ENCODE measurements at places on chromosomes 12 and 14.

- DNase-seq = no peak
These were observed 17.6 kb downstream of the LACRT start for GRCh38 chr12:54616933-54617680.

DNA sequence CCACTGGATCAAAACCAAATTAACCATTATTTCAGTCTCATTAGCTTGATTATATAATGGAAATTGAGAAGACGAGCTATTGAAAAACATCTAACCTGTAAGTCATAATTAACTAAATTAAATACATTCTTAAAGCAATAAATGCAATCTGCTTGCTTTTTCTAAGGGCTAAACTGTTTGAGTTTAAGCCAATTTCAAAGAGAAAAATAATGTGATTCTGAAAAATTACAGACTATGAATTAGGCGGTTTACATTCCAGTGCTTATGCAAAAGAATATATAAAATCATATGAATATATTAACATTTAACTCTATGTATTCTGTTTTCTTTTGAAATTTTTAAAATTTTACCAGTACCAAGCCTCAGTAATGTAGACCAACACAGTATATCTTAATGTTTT is 1349.4 kb downstream of the FSCB start:
- no peak for DNase-seq

GRCh38 chr14:55073856-55074255 is 22.4 kb downstream of the MAPK1IP1L start:
- DNase-seq = peak; percentile 83

DNA sequence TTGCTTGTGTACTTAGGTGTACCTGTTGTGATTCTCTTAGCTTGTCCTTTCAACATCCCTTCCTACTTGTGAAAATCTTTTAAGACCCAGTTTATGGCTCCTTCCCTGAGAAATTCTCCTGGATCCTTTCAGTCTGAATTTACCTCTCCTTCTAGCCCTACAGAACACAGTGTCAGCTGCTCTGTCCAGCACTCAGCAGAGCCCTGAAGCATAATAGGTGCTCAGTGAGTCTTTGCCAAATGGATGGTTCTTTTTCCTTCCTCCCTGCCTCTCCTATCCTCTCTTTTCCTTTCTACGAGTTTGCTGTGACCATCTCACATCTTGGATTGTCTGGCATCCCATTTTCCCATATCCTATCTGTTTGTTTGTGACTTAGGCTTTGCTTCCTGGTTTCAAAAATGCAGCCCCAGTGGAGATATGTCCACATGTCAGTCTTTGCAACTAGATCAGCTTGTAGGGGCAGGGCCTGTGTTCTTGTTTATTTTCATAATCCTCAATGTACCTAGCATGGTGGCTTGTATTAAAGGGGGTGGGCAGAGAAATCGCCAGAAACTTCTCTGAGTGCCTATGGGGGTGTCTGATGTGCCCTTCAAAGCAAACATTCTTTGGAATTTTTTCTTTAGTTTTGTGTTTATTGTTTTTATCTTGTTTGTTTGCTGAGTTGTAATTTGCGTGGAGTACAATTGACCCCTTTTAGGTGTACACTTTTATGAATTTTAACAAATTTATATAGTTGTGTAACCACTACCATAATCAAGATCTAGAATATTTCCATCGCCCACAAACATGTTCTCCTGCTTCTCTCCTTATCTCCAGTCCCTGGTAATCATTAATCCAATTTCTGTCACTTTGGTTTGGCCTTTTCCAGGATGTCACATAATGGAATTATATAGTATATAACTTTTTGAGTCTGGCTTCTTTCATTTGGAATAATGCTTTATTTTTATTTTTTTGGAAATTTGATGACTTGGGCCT is 62.8 kb downstream of the SMOC1 start:
- DNase-seq = no peak

GRCh38 chr12:107544937-107545336 is 140.7 kb upstream of the PWP1 start:
- no peak for DNase-seq

DNA sequence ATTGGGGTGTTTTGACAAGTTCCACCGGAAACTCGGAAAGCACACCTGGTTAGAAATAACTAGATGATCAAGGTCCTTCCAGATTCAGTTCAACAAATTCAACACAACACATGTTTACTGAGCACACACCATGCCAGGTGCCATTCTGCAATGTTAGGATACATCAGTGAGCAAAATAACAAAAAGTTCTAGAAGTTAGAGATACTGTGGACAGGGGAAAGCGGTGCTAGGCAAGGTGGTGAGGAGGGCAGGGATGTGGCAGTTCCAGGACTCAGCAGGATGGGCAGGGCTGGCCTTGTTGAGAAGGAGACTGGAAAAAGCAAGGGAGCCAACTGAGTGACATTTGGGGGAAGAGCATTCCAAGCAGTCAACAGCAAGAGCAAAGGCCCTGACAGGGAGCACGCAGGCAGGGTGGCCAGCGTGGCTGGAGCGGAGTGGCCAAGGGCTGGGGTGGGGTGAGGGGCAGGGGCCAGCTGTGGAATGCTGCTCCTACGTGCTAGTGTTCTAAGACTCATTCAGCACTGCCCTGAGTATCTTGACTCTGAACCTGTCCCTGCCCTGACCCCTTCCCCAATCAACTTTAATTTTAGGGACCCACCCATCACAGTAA is 19.4 kb upstream of the FAIM2 start:
- no peak for DNase-seq

GRCh38 chr14:106268013-106268727 is 741.8 kb downstream of the TMEM121 start:
- no peak for DNase-seq

GRCh38 chr14:33866425-33867088 is 84.3 kb downstream of the EGLN3 start:
- DNase-seq = no peak

DNA sequence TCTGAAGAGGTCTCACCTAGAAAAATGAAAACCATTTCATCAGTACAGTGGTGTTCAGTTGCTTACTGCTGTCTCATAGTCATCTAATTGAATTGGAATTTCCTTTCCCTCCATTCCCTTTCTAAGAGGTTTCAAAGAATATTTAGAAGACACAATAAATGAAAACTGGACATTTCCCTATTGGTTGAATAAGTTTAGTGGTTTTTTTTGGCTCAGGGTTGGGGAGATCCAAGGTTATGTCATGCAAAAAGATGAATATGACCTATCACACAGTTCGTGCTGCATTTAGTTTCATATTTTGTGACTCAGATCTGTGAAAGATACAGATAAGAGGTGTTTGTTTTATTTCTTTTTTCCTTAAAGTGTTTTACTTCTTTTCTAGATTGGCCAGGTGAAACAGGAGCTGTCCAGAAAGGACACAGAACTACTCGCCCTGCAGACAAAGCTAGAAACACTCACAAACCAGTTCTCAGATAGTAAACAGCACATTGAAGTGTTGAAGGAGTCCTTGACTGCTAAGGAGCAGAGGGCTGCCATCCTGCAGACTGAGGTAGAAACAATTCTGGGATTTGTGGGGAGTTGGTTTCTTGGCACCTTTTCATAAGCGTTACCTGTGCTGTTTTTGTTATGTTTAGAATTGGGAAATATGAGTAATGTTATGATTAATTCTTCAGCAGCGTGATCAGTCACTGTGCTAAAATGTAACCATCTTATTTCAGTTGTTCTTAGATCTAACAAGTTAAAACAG is 124.6 kb downstream of the ERC1 start:
- peak; percentile 71 for DNase-seq

GRCh38 chr12:28709986-28710685 is 438.9 kb upstream of the FAR2 start:
- peak; percentile 13 for DNase-seq

DNA sequence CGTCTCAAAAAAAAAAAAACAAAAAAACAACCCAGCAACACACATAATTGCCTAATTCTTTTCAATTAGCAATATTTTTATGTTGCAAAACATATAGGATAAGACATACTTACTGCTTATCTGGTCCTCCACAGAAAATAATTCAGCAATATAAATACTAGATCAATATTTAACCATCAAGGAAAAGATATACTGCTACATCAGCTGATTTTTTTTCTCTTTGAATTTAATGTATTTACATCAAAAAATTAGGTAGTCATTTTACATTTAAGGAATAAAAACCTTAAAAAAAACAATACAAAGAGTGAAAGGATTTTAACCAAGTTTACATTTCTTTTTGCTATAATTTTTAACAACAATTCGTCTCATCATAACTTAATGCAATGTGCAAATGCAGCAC is 28.1 kb downstream of the SPTSSA start:
- no peak for DNase-seq

DNA sequence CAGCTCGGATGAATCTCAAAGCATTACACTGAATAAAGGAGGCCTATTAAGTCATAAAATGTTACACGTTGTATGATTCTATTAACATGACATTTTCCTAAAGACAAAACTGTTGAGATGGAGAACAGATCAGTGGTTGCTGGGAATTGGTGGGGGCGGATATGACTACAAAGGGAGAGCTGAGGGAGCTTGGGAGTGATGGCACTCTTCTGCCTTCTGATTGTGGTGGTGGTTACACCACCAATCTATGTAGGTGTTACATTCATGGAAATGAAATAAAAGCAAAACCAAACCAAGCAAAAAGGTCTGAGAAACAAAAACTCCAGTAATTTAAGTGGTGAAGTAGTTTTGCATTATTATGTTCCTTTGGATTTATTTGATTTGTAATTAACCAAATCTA is 16.4 kb upstream of the EVL start:
- DNase-seq = peak; percentile 41

- DNase-seq = no peak
These were observed 186.3 kb upstream of the CLEC14A start for GRCh38 chr14:38442208-38442607.

DNA sequence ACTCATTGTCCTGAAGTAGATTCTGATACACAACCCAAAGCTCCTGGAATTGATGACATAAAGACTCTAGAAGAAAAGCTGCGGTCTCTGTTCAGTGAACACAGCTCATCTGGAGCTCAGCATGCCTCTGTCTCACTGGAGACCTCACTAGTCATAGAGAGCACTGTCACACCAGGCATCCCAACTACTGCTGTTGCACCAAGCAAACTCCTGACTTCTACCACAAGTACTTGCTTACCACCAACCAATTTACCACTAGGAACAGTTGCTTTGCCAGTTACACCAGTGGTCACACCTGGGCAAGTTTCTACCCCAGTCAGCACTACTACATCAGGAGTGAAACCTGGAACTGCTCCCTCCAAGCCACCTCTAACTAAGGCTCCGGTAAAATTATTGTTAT is 63.8 kb downstream of the RAD52 start:
- DNase-seq = no peak

DNA sequence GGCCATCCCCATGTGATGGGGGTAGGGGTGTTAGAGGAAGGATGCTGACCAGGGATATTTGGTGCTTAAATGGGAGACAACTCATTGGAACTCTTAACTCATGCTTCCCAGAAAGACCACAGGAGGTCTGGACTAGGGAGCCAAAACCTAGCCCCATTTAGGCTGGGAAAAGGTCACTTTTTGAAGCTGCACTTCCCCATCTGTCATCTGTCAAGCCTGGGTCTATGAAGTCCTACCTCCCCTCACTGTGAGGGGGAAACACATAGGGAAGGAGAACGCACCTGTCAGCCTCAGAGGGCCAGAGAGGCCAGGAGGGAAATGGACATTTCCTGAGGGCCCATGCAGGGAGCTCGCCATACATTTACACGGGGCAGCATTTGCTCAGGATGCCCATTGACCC is 321.0 kb downstream of the BCL11B start:
- no peak for DNase-seq

GRCh38 chr12:70646850-70647249 is 9.6 kb upstream of the PTPRB start:
- peak; percentile 95 for DNase-seq

DNA sequence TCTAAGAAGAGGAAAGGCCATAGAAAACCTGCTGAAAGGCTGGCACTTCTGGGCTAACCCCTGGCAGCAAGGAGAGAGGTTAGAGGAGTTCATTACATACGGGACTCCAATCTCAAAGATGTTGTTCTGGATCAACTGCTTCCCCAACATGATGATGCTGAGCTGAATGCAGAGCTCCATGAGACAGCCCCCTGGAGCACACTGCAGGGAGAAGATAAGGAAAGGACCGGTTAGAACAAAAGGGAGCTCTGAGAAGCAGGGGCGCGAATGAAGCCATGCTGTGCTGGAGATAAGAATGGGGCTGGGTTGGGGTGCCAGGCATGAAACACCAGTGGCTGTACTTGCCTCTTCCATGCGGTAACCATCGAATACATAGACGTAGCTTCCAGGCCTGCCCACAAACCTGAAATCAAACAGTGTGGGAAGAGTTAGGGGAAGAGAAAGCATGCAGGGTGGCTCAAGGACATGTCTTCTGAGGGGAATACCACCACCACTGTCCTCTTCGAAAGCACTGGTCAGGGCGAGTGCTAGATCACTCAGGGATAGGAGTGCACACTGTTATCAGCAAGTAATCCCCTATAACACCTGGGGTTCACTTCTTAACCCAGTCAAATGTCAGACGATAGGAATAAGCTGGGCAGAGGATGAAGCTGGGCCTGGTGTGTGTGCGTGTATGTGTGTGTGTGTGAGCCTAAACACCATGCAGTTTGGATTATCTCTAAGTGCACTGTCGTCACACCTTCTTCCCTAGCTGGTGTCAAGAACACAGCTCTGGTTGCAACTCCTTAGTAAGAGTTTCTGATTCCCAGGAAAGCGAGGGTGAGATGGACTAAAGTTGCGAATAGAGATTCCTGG is 180.9 kb downstream of the NTF3 start:
- no peak for DNase-seq

DNA sequence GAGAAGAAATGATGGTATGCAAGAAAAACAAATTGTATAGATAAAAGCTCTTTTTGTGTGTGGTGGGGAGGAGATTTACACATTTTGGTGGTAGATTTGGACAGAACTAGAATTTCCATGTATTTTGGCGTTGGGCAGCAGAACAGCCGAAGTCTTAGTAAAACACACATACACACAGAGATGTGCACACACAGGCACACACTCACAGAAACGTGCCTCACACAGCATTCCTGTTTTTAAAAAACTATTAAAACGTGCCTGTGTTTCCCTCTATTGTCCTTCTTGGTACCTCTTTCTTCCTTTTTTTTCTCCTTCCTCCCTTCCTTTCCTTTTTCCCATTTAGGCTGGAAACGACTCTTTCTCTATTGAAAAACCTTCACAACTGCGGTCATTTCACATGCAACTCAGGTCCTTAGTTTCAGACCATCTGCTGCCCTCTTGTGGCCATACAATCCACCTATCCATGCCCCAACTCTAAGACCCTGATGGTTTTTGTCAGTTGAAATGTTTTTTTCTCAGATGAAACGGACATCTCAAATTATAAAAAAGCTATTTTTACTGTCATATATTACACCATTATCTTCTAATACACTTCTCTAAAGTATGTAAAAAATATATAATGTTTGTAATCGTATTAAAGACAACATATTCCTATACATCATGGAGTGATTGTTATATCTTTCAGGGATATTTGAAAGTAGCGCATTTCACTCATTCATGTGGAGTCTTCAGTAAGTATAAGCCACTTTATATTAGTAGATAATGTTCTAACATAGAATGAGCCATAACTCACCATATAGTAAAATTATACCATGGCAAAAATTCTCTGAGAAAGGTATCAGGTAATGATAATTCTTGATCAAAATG is 386.7 kb upstream of the NOVA1 start:
- peak; percentile 30 for DNase-seq
